ENCODE measurements at places on chromosomes 4 and X.
A peak's percentile ranks its signal among the peaks of the same experiment; 100 is the strongest.

GRCh38 chr4:151727365-151727764 lies 33.4 kb downstream of the GATB start:
- no peak for ATAC-seq

DNA sequence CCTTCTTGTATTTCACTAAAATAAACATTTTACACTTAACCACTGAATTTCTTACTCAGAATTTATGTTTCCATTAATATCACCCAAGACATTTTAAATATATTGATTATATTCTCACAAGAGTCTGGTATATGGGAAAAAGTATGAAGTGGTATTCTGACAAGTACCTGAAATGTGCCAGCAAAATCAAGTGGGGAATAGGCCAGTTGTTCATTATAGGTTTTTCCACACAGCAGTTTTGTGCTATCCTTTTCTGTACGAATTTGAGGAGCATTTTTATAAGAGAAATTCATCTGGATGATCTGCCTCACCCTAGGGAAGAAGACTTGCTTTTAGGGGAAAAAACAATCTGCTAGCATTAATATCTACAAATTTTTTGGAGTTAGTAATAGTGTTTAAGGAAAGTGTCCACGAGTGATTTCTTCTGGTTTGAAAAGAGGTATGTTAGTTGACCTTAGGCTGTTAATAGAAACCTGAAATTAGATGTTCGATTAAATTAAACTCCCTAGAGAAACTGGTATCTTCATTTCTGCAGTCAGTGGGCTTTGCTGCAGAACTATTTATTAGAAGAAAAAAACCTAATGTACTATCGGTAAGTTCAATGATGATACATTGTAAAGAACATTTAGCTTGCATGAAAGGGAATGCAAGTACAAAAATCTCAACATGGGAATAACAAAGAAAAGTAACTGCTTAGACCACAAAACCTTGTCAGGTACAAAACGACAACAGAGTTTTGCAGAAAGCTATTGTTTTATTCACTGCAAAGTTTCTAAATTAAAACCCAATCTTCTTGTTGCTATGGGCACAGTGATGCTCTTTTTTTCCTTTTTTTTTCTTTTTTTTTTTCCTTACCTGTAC lies 1.8 kb downstream of the KLF3 start:
- no peak for ATAC-seq

DNA sequence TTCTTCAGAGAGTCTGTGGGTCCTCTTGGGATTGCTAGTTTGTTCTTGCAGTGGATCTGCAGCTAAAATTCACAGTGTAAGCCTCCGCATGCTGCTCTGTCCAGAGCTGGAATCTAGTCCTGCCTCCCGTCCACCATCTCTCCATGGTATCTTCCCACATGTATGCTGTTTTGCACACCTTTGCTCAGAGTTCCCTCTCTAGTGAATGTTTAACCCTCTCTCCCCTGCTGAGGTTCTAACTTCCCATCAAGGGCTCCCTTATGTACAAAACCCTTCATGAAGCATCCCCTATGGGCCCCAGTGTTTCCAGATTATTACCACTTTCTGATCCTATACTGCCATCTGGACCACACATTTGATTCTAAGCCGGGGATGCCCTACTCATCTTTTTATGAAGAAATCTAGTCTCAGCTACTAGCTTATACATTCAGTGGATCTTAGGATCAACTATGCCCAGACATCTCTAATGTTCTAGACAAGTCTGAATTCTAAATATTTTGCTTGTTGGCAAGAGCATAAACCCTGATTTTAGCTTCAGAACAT lies 157.3 kb downstream of the CPEB2 start:
- ATAC-seq = no peak

GRCh38 chrX:77433001-77433400 lies 14.2 kb upstream of the FGF16 start:
- ATAC-seq = no peak

GRCh38 chr4:125338814-125339213 lies 24.1 kb downstream of the FAT4 start:
- ATAC-seq = no peak

- no peak for ATAC-seq
These were observed 20.6 kb upstream of the MAML3 start for GRCh38 chr4:140174543-140174942.

GRCh38 chrX:39442332-39442731 lies 641.1 kb downstream of the MID1IP1 start:
- no peak for ATAC-seq

DNA sequence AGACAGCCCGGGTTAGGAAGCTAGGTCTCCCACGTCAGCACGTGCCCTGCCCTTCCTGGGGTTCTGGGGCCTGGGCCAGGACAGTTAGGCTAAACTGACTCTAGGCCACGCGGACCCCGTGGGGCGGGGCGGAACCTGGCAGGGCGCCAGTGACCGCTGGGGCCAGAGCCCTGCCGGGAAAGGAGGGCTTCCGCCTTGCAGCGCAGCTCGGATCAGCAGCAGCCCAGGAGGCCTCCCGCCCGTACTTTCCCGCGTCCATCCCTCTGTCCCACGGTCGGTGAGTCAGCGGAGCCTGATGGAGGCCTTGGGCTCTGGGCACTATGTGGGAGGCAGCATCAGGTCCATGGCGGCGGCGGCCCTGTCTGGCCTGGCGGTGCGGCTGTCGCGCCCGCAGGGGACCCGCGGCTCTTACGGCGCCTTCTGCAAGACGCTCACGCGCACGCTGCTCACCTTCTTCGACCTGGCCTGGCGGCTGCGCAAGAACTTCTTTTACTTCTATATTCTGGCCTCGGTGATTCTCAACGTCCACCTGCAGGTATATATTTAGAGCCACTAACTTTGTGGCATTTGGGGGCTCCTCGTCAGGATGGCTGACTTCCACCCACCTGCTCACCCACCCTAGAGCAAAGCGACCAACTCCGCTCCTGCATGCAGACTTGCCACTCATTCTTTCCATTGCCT lies at the start of gene SMIM10:
Gene SMIM10 (plus strand): TSS at position 191 of the 681 bp plus-strand sequence. CDS start 105 bp downstream, at position 296.
- peak; percentile 13 for ATAC-seq

DNA sequence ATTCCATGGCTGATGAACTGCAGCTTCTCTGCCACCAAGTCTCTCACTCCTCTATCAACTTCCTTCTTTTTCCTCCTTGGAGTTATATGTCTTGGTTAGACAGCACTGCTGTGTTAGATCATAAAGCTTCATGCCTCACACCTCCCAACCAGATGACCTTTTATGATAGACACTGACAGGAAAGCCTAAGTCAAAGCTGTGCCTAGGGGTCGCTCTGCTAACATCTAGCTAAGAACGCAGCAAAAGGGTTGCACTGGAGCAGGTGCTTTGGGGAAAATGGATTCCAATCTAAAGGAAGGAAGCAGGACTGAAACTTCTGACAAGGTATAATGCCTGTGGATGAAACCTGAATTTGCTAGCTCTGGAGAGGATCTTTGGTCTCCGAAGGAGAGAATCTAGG lies 509.7 kb downstream of the SMARCA1 start:
- no peak for ATAC-seq

DNA sequence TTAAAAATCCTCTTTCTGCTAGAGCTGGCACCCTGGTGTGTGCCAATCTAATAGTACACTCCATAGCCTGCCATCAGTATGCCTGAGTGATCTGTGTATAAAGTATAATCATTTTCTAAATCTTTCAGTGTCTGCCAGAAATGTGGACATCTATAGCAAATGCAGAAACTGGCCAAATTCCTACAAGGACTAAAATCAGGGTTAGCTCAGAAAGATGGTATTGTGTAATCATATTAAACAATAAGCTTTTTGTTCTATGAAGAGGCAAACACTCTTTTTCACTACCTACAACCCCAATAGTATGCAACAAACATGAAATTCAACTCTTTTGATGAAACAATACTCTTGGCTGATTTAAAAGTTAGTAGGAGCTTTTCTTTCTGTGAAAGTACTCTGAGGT lies 7.7 kb upstream of the TXLNG start:
- no peak for ATAC-seq

GRCh38 chr4:10577018-10577417 lies 107.5 kb downstream of the CLNK start:
- no peak for ATAC-seq

DNA sequence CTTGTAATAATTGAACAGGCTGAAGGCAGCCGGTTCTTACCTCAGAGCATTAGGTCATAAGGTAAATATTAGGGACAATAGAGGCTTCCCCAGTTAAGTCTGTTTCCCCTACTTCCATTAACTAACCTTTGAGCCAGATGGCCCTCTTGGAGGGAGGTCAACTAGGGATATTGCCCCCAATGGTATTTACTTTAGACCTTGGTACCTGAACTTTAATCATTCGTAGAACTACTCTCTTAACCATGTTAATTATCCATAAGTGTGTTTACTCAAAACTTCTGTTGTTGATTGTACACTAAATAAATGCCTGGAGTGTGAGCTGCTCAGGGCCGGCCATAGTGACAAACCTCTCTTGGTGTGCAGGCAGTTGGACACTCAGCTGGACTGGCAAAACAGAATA lies 1843.5 kb upstream of the AGA start:
- no peak for ATAC-seq

DNA sequence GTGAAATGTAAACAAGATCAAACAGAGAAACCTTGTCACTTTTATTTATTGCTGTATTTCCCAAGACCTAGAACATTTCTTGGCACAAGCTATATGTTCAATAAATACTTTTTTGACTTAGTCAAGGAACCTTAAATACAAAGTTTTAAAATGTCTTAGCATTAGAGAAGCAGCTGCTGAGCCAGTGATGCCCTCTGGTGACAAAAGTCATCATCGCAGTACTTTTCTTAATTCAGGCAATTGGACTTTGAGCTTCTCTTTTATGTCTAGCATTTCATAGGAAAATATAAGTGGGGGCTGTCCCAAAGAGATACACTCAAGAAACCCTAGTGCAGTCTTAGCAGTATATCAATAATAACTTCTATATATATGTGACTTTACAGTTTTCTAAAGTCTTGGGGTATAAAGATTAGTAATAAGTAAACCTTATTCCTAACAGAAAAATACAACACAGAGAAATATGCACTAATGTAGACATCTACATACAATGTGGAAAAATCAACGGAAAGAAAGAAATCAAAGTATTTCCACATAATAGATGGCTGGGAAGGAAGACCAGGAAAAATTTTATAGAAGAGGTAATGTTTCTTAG lies 118.4 kb downstream of the DTHD1 start:
- ATAC-seq = peak; percentile 46

DNA sequence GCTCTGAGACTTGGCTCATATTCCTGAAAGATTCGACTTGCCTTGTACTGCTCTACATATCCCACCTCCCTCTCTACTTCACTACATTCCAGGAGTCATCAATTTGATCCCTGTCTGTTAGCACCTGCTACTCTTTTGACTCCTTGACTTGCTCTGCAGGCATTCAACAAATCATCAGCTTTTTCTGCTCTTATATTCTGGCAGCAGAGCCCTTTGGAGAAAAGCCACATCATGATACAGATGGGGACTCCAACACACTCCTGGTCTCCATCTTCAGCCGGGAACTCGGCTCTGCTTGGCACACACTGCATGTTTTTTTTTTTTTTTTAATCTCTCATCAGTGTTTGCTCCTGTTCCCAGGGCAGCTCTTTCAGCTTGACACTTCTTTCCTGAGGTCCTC lies 293.2 kb upstream of the LCORL start:
- ATAC-seq = no peak

GRCh38 chrX:128717635-128718578 lies 665.7 kb upstream of the ACTRT1 start:
- no peak for ATAC-seq

GRCh38 chrX:14533867-14534266 lies 4.5 kb downstream of the GLRA2 start:
- no peak for ATAC-seq

DNA sequence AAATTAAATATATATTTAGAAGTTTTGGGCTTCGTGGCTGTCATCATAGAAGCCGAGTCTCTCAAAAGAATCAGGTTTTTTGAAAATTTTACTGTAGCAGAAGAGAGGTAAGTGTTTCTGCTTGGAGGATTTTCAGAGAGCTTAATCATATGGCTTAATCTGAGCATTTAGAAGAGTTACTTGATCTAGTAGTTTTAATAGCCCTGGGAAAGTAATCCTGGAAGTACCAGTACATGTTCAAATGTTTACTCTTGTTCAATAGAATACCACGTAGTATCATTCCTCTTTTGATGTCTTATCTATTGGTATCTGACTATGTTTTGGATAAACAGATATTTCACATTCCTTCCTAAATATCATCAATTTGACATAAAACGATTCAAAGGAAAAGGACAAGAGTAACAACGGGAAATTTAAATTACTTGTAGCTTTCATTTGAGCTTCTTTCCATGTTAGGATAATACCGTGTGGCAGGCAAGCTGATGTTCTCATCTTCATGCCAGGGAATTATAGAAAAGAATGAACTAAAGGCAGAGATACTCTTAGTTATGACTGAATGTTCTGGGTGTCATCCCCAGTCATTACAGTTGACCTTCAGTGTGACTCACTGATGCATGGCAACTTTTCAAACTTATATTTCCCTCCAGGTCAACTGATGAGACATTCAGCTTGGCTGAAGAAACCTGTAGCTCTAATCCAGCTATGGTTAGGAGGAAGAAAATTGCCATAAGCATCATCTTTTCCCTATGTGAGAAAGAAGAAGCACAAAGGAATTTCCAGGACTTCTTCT lies 89.8 kb downstream of the FNIP2 start:
- ATAC-seq = no peak

- no peak for ATAC-seq
These were observed 51.8 kb upstream of the DUX4 start for GRCh38 chr4:190121759-190122158.

DNA sequence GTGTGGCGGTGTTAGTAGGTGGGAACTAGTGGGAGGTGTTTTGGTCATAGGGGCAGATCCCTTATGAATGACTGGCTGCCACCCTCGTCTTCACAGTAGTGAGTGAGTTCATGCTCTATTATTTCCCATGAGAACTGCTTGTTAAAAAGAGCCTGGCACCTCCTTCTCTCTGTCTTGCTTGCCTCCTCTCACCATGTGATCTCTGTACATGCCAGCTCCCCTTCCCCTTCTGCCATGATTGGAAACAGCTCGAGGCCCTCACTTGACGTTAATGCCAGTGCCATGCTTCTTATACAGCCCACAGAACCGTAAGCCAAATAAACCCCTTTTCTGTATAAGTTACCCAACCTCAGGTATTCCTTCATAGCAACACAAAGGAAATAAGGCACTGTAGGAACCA lies 21.7 kb downstream of the PNMA6F start:
- ATAC-seq = no peak

- no peak for ATAC-seq
These were observed 17.5 kb downstream of the RBBP7 start for GRCh38 chrX:16852617-16853179.

- ATAC-seq = peak; percentile 94
These were observed 339.8 kb upstream of the GATB start for GRCh38 chr4:152100379-152101201.

DNA sequence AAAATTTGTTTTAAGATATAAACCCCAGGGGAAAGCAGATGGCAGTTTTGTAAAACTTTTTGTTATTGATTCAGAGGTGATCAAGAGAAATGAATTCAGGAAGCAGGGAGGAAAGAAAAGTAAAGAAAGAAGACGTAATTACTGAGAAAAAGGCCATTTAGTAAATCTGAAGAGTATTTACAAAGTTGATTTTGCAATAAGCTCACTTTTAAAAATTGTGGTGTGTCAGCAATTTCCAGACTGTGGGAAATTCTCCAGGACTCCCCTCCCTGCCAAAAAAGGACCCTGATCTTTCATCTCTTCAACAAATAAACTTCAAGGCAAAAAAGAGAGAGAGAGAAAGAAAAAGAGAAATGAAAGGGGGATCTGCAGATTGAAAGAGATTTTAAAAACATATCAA lies 36.6 kb downstream of the PCYT1B start:
- ATAC-seq = no peak
